Colonic mucosa (tissue), 4 donors: ENCODE measurements at places on chromosomes 3 and 15. TPM values are rescaled to one million over a fixed set of nuclear protein-coding genes. Genes with fewer than 3 reads are reported as not detected.

The SLC27A2 gene
- total RNA-seq, result 55.7 TPM

The TEX264 gene
- total RNA-seq, result 92.3 TPM

The RBP2 gene
- 1.4 TPM for total RNA-seq

The PLXNB1 gene
- total RNA-seq, result 131 TPM

The LTK gene
- total RNA-seq, result 6.9 TPM

The UBA7 gene
- total RNA-seq, result 88.3 TPM

The MYH15 gene
- total RNA-seq, result 0.13 TPM

The NR2E3 gene
- 0.64 TPM for total RNA-seq

The PP2D1 gene
- total RNA-seq, result not detected

The SAMD7 gene
- total RNA-seq, result not detected

GRCh38 chr15:71291723-71292122 is 176.5 kb downstream of the THSD4 start:
- no peak for DNase-seq

DNA sequence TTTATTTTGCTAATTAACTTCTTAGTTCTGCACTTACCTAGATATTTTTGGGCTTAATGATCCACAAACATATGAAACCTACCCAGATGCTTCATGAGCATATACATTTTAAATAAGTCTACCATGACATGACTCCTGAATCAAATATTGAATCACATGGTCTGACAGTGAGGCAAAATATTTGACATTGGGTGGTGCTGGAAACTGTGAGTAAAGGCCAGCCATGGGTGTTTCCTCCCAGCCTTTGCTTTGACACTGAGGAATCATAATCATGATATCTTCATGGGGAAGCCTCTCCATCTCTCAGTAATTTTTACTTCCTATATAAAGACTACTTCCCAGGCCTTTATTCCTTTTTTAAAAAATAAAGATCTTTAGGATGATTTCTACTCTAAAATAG is 22.8 kb upstream of the SSR3 start:
- no peak for DNase-seq

DNA sequence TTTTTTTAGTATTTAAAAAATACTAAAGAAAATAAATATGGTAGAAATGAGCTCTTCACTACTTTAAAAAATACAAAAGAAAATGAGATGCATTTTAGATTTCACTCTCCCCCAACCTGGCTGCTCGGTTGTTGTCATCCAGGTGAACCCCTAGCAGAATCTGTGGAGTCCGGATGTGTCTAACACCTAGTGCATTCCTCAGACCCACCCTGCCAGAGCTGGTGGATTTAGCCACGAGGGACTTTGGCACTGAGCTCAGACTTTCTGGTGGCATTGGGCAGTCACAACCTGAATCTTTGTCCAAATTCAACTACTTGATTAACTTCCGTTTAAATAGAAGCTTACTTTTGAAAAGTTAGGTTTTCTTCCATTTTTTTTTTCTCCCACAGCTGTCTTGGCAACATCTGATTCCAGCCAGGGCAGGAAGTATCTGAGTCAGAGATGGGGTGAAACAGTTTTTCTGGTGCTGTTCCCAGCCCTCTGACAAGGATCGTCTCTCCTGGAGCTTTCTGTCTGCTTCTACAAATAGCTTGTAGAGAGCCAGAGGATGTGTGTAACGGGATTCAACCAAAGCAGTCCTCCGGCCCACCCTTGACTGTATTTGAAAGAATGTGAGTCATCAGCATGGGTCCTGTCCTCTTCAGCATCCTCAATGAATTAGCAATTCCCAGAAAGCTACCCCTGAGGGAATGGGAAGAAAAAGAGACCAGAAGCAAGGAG is 301.8 kb upstream of the MCTP2 start:
- peak; percentile 22 for DNase-seq

DNA sequence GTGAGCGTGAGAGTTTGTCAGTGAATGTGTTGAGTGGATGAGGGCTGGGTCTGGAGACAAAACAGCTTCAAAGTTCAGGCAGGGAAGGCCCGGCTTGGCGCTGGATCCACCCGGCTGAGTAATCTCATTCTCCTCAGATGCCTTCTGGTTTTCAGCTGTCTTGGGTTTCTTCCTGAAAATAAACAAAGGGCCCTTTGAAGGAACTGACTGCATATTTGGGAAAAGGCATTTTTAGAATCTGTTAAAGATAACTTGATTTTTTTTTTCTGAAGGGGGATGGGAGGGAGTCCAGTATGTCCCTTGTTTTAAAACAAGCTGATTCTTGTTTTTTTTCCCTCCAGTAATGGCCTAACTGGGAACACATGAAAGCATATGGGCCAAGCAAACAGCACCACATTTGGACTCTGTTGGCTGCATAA is 86.4 kb downstream of the TIGIT start:
- peak; percentile 30 for DNase-seq

DNA sequence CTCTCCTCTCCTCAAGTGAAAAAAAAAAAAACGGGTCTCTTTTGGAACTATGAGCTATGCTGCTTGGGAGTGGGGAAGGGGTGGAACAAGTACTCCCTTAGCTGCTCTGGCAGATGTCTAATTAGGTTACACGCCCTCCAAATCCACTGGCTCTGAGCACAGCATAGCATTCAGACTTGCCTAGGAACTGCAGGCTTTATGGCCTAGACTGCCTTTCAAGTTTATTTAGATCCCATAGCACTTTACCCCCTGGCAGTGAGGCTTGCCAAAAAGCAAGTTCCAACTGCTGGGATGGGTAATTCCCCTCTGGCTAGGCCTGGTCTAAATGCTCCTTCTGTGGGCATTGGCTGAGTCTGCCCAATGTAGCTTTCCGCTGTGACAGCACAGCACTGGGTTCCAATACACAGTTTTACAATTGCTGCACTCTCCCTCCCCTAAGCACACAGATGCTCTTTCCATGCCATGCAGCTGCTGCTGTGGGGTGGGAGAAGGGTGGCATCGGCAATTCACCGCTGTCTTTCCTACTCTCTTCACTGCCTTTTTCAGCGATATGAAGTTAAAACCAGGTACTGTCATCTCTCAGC is 152.8 kb downstream of the KCNAB1 start:
- no peak for DNase-seq

GRCh38 chr3:78726545-78726944 is 1041.3 kb downstream of the ROBO1 start:
- DNase-seq, result no peak

GRCh38 chr3:172216911-172217310 is 177.5 kb downstream of the FNDC3B start:
- no peak for DNase-seq

DNA sequence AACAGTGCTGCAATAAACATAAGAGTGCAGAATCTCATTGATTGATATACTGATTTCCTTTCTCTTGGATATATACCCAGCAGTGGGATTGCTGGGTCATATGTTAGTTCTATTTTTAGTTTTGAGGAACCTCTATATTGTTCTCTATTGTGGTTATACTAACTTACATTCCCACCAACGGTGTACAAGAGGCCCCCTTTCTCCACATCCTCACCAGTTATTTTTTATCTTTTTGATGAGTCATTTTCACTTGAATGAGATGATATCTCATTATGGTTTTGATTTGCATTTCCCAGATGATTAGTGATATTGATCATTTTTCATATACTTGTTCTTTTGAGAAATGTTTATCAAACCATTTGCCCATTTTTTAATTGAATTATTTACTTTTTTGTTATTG is 12.4 kb upstream of the IREB2 start:
- no peak for DNase-seq

DNA sequence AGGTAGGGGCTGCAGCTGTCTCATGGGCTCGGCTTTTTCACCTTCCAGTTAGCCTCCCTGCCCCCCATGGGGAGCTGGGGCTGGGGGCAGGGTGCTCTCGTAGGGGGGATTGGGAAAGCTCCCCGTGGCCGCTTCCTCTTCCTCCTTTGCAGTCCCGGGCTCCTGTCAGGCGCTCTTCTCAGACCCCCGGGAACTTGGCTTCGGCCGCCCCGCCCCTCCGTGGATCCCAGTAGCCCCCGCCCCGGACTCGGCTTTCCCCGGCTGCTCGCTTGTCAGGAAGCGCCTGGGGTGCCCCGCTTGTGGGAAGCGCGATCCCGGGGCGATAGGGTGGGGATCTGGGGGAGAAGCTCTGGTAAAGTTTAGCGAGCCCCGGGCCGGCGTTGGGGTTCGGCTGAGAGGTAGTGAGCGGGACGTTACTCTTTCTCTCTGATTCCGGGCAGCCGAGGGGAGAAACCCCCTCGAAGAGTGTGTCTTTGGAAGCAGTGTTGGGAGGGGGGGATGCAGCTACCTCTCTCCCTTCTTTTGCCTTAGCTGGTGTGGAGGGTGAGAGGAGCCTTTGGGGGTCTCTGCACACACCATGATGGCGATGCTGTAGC is 611 bp downstream of the PIAS1 start:
- peak; percentile 56 for DNase-seq

DNA sequence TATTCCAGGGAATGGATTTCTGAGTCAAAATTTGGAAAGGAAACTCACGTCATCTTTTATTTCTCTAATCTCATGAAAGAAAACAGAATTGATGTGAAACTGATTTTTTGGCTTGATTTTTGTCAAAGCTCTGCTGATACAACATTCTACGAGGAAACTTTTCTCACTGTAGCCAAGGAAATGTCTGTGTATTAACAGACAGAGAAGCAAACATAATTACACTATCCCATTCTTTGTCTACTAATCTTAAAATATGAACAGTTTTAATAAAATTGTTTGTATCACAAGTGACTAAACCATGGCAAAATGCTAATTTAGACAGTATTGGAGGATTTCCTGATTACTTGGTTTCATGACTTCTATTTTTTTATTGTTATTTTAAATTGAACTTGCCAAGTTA is 1437.0 kb downstream of the OTOL1 start:
- DNase-seq, result no peak

- no peak for DNase-seq
These were observed 132.1 kb downstream of the RORA start for GRCh38 chr15:61097043-61097442.

DNA sequence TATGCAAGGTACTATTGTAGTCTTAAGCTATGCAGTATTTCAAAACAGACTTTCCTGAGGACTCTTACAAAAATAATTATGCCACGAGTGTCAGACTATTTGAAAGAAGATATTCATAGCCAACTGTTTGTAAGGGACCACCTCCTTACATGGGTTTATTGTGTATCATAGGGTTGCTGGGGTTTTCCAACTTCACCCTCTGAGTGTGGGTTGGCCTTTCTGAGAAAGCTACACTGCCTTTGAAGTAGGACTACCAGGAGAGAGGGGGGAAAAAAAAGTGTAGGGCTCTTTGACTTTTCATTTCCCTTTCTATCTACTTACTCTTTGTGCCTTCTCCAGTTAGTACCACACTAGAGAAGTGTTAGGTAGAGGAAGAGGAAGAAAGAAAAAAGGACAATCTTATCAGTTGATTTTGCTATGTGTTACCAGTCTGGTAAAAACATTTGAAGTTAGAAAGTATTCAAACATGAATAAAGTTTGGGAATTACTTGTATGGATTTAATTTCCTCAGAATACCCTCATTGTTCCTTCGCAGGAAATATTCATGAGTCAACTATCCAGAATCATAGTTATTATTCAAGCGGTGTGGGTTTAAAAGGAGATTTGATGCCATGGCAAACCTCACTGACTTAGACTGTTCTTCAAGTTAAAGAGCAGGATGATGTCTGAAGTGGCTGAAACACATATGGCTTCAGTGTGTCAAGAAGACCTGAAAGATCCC is 329.3 kb upstream of the THBS1 start:
- no peak for DNase-seq

DNA sequence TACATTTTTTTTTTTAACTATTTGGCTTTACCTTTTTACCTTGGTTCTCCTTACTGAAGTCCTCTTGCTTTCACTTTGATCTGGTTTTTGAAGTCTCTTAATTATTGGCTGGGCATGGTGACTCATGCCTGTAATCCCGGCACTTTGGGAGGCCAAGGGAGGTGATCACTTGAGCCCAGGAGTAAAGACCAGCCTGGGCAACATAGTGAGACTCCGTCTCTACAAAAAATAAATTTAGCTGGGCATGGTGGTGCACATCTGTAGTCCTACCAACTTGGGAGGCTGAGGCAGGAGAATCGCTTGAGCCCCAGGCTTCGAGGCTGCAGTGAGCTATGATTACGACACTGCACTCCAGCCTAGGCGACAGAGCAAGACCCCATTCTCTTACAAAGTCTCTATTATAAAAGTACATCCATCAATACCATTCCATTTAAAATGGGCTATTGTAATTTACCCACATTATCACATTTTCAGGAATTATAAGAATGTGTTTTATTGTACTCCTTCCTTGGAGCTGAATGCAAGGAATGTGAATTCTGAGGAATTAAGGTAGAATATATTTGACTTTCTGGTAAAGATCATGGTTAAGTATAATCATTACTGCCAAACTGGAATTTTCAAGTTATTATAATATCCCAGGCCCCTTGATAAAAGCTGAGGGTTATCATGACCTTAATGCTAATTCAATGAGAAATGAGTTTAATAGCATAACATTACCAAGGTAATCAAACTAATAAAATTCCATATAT is 49.0 kb downstream of the MSL2 start:
- DNase-seq, result no peak

DNA sequence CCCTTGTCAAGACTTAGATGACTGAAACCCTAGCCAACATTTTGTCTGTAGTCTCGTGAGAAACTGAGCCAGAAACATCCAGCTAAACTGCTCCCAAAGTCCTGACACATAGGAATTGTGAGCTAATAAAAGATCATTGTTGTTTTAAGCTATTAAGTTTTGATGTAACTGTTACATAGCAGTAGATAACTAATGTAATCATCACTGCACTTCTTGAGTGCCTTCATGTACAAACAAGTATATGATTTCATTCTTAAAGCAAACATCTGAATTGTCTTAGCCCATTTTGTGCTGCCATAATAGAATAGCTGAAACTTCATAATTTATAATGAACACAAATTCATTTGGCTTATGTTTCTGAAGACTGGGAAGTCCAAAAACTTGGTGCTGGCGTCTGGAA is 87.3 kb downstream of the NSUN3 start:
- no peak for DNase-seq

- no peak for DNase-seq
These were observed 454.0 kb upstream of the ARHGEF26 start for GRCh38 chr3:153666991-153667740.

- no peak for DNase-seq
These were observed 192.9 kb upstream of the IL12A start for GRCh38 chr3:159795681-159796175.

DNA sequence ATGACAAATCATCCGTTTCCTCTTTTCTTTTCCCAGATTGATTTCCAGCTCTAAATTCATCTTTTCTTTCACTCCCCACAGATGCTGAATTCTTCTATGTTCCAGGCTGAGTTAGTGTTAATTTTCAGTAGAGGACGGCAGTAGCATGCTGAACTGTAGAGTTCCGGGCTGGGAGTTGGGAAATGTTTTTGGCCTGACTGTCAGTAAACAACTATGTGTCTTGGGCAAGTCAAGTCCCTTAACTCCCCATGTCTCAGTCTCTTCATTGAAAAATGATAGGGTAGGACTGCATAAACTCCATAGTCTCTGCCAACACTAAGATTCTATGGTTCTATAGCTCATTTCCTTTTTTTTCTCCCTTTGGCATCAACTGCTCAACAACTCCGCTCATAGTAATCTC is 333.9 kb downstream of the TIGIT start:
- no peak for DNase-seq
